ENCODE measurements at places on chromosomes 1 and 21.

- no peak for DNase-seq
These were observed 12.4 kb upstream of the FAAP20 start for GRCh38 chr1:2206813-2207487.

GRCh38 chr1:172466795-172467407, 23.0 kb upstream of the PIGC start:
- DNase-seq, result no peak

DNA sequence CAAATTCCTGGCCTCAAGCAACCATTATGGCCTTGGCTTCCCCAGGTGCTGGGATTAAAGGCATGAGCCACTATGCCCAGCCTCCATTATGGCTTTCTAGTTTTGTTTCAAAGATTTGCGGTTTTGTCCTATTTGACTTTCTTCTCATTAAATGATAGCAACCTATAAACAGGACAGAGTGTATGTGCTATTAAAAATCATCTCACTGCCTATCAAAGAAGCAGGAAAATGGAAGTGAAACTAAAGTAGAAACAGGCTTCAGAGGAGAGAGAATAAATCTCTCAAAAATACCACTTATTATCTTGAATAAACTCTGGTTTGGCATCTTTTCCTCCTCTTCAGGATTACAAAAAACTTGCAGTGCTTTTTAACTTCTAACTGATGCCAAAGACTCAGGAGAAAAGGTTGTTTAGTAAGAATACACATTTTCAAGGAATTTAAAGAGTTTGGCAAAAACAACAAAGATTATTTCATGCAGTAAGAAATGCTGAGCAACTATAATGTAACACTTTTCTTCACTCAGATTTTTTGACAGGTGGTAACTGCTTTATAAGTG, 28.7 kb downstream of the ACBD3 start:
- no peak for DNase-seq

DNA sequence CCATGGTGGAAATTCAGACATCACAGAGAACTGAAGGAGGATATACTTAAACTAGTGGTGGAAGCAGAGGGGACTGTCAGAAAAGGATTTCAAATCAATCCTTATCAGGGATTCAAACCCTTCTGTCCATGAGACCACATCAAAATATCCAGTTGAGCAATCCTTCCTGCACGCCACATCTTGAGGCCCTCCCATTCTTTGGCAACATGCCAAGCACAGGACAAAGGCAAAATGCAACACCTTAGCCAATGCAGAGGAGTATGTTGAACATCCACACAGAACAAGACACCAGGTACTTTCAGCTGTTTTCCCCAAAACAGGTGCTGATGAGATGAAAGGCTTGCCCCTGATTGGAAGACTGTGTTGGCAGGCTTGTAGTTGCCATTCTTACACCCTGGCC, 81.8 kb upstream of the PLXNA2 start:
- DNase-seq, result no peak

- no peak for DNase-seq
These were observed 293.3 kb upstream of the RUNX1 start for GRCh38 chr21:35342440-35342839.

DNA sequence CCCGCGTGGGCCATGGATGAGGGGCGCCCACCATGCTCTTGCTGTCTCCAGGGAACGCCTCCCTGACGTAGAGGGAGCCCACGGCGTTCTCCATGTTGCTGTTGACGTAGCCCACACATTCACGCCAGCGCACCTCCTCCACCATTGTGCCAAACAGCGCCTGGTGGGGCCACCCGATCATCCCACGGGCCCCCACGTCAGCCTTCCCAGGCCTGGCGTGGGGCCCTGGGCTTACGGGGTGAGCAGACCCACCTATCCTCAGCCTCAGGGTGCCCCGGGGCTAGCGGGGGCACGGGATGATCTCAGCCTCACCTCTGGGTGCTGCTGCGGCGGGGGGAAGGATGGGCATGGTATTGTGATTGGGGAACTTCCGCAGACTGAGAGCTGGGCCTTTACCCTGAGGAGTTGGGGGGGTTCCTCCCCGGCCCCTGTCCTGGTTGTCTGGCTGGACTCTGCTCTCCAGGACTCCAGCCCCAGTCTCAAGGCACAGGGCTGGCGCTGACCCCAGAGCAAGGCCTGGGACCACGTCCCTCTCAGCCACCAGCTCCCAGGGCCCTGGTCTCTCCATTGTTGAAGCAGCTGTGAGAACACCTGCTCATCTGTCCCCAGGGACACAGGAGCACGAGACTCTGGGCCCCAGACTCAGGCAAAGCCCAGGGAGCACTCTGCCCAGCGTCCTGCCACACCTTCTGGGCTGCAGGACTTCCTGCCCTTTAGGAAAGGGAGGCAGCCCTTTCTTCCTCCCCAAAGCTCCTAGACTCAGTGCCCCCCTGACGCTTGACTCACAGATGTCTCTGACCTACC, 10.2 kb downstream of the PRXL2B start:
- DNase-seq, result no peak

- DNase-seq, result no peak
These were observed 29.4 kb upstream of the RBM15 start for GRCh38 chr1:110309767-110310166.

DNA sequence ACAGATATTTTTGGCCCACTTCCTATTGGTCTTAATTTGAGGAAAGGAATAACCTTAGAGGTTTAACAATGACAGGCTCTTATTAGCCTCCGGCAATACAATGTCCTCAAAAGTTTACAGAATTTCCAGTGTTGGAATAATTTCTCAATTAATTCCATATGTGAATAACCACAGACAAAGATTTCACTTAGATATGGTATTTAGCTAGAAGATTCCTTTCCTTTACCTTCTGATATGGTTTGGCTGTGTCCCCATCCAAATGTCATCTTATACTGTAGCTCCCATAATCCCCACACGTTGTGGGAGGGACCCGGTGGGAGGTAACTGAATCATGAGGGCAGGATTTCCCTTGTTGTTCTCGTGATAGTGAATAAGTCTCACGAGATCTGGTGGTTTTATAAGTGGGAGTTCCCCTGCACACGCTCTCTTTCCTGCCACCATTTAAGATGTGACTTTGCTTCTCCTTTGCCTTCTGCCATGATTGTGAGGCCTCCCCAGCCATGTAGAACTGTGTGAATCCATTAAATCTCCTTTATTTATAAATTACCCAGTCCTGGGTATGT, 54.9 kb upstream of the RGS7 start:
- no peak for DNase-seq

GRCh38 chr1:53586765-53587164, 127.6 kb downstream of the DMRTB1 start:
- no peak for DNase-seq

- DNase-seq, result no peak
These were observed 17.4 kb downstream of the TNFRSF1B start for GRCh38 chr1:12184008-12184681.

GRCh38 chr21:36388835-36389234, 3.6 kb downstream of the CHAF1B start:
- DNase-seq, result no peak

DNA sequence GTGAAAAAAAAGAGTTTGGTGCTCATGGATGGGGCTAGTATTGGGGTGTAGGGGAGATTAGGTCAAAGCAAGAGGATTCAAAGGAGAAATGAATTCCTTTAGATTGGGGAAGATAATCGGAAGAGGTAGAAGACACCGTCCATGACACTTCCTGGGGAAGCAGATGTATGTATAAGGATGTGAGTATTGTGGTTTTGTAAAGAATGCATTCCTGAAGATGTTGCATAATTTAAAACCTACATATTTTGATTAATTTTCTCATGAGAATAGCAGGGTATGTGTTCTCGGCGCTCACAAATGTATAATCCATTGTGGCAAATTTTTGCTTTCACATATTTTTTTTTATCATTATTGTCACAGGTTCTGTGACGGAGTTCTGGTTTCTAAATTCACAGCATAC, 5.5 kb upstream of the LGALS8 start:
- no peak for DNase-seq

DNA sequence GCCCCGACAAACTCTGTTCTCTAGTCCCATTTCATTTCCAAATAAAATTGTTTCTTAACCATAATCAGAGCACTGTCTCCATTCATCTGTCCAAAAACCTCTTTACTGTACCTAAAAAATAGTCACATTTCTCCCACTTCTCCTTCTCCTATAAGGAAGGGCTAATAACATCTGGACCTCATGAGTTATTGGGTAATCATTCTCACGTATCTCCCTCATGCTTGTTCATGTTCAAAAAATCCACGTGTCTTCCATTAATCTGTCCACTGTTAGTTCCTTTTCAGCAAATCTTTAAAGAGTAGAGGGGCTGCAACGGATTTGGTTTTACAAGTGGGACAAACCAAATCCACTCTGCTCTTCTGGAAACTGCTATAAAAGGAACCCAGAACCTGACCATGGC, 1418.8 kb downstream of the MRPL39 start:
- DNase-seq, result no peak

GRCh38 chr1:110673197-110673701, 1.5 kb downstream of the KCNA3 start:
- DNase-seq, result peak; percentile 50

GRCh38 chr1:222171005-222171404, 376.9 kb downstream of the HHIPL2 start:
- DNase-seq, result no peak

- DNase-seq, result no peak
These were observed 279.4 kb downstream of the RGS7 start for GRCh38 chr1:241077386-241078147.

GRCh38 chr21:36917471-36918158, 48.9 kb downstream of the HLCS start:
- DNase-seq, result no peak

DNA sequence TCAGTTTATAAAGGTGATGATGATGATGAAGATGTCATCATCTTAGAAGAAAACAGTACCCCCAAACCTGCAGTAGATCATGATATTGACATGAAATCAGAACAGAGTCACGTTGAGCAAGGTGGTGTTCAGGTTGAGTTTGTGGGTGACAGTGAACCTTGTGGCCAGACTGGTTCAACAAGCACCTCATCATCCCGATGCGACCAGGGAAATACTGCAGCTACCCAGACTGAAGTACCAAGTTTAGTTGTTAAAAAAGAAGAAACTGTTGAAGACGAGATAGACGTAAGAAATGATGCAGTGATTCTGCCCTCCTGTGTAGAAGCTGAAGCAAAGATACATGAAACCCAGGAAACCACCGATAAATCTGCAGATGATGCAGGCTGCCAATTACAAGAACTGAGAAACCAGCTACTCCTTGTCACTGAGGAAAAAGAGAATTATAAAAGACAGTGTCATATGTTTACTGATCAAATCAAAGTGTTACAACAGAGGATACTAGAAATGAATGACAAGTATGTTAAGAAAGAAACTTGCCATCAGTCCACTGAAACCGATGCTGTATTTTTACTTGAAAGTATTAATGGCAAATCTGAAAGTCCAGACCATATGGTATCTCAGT, 16.0 kb upstream of the CHAF1B start:
- no peak for DNase-seq

DNA sequence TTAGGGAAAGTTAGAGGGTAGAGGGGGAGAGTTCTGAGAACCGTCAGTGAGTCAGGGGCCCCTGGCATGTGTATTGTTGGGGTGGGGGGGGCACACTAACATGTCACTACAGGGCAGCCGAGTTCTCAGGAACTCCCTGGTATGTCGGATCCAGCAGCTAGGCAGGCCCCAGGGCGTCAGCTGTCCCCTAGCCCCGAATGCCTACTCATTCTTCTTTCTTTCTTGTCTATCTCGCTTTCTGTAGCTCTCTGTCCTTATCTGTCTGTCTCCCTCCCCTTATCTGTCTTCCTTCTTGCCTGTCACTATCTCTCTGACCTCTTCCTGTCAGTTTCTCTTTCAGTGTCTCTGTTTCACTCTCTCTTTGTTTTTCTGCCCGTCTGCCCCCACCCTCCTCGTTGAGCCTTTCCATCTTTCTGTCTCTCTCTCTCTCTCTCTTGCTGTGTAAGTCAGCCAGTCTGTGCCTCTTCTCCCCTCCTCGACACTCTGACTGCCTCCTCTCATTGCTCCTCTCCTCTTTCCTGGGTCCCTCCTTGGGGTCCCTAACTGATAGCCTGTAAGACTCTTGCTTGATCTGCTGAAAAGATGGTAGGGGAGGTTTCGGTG, 2.4 kb downstream of the NTRK1 start:
- DNase-seq, result no peak

DNA sequence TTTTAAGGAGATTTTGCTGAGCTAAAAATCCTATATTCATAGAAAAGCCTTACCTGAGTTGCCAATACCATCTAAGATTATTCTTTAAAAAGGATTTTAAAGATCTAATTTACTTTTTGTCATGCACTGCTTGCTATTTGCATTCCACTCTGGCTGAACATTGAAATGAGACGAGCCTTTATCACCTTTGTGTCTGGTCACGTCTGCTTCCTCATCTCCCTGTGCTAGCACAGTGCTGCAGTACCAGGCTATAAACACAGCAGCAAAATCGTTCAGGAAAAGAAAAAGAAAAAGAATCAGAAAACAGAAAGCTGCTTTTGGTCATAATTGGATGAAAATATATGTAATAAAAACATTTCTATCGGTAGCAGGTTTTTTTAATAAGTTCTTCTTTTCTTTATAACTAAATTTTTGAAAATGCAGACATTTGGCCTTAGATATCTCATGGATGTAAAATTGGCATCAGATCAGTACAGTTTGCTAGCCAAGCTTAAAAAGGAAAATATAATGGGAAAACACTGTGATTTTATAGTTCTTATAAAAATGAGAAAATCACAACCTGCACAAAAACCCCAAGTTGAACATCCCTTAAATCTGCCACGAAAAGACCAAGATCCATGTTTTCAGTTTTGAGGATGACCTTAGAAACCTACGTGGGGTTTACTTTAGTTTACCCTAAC, 735.7 kb upstream of the CXADR start:
- DNase-seq, result no peak

GRCh38 chr1:175131095-175131494, 61.5 kb downstream of the KIAA0040 start:
- no peak for DNase-seq

DNA sequence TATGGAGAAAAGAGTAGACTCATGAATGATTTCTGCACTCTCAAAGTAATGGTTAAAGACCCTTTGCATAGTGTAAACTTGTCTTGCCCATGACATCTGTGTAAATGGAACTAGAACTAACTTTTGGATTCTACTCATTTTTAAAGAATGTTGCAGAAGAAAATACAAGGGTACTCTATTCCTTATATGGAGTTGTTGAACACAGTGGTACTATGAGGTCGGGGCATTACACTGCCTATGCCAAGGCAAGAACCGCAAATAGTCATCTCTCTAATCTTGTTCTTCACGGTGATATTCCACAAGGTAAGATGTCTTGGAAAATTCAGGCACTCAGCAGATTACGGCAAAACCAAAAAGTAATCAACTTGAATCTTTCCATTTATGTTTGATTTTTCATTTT, 19.8 kb downstream of the CCT8 start:
- no peak for DNase-seq

GRCh38 chr1:243930822-243931671, 81.0 kb upstream of the AKT3 start:
- no peak for DNase-seq

DNA sequence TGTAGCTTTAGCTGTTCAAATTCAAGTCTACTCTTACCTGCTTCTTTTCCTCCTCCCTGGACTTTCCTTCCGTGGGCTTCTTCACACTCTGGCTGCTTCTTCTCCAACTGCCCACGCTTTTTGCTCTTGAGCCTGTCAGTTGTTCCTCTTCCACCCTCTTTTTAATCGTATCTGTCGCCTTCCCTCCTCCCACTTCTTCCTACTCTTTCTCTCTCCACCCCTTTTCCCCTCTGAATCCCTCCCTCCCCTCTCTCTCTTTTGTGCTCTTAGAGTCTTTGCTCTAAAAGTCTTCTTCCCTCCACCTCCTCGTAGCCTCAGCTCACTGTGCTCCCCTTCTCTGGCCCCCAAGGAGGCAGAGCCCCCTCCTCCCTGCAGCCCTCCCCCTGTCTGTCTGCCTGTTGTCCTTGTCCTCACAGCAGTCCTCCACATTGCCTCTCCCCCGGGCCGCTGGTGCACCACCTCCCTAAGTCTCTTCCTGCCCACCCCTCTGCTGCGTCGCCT, 12.9 kb upstream of the GJA5 start:
- no peak for DNase-seq

- no peak for DNase-seq
These were observed 126.1 kb downstream of the NAV1 start for GRCh38 chr1:201665036-201665435.
